Midbrain (tissue), 1 donor: ENCODE measurements at places on chromosomes 11 and 22.

DNA sequence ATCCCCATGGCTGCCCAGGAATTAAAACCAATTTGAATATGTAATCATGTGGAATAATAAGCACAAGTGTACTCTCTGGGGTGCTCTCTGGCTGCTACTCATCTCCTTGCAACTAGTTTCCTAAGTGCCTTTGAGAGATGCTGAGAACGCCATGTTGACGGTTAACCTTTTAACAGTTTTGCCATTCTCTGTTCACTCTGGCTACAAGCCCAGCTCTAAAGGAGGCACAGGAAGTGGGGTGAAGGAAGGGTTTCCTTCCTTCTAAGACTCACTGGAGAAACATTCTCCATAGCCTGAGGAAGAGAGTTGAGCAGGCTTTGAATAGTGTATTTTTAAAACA lies 122.0 kb upstream of the ZC3H12C start:
- DNase-seq = peak; percentile 31

- DNase-seq = no peak
Observed at GRCh38 chr11:9887472-9887871, 223.6 kb downstream of the SWAP70 start.

- DNase-seq = no peak
Observed at GRCh38 chr11:113153847-113154246, 160.5 kb upstream of the TTC12 start.

DNA sequence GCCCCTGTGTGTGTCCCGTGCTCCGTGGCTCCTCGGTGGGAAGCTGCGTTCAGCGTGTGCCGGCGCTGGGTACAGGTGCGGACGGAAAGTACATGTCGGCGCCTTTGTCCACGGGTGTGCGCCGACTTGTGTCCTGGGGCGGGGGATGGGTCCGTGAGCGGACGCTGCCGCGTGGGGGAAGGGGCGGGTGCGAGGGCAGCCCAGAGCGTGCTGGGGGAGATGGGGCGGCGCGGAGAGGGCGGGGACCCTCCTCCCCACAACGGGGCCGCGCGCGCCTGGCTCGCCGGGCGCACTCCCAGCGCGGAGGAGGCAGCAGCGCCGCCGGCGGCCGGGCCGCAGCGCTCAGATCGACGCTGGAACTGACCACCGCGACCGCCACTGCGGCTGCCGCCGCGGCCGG lies 33.6 kb upstream of the RELT start:
- DNase-seq = peak; percentile 28

DNA sequence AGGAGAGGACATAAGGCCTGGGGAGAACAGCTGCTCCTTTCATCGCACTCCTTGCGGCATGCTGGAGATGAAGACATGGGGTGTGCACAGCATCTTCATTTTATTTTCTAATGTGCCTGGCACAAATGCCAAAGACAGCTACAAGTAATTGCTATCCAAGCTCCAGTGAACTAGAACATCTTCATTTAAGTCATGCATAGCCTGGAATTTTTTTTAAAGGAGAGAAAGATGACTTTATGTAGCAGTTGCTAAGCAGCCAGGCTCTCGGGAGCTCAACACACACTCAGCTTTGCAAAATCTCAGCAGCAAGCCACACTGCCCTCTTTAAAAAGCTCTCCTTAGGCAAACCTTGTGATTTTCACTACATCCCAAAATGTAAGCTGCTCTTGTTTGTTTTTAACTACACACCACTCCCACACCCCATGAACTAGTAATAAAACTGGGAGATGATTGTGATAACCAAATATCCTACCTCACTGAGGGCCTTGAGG lies 164.5 kb upstream of the POU2AF2 start:
- DNase-seq = peak; percentile 8

DNA sequence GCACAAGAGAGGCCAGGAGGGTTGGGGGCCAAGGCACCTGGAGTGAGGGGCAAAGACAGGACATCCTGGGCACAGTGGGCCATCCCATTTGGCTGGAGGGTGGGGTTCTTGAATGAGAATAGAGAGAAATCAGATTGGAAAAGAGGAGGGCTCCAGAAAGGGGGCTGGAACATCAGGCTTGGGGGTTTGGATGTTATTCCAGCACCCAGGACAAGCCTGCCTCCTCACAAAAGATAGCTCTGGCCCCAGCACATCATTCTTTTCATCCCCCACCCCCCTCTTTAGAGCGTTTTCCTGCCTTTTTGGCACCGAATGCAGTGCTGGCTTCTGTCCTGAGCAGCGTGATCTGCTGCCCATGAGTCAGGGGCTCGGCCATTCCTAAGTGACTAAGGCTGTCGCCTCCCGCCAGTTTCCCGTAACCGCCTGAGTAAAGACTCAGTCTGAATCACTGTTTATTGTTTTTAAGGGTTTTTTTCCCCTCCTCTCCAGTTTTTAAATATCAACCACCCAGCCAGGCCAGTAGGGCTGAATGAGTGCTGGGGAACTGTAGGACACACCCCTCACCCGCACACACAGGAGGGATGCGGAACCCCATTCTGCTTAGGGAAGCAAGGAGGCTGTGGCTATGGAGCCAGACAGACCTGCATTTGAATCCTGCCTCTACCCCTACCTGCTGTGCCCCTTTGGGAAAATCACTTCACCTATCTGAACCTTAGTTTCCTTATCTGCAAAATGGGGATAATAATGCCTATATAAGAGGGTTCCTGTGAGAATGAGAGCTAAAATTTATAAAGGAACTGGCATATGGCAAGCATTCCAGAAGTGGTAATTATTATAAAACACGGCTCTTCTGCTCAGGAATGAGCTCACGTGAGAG lies 32.4 kb upstream of the NAV2 start:
- peak; percentile 52 for DNase-seq

DNA sequence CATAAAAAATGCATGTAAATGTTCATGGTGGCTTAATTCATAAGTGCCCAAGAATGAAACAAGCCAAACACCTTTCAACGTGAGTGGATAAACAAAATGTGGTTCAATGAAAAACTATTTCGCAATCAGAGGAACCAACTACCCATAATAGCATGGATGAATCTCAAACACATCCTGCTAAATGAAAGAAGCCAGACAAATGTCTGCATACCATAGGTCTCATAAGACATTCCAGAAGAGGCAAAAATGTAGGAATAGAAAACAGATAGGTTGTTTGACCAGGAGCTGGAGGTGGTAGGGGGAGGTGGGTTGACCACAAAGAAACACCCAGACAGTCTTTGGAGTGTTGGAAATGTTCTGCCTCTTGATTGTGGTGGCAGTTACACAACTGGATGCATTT lies 13.2 kb upstream of the OSBPL5 start:
- no peak for DNase-seq

DNA sequence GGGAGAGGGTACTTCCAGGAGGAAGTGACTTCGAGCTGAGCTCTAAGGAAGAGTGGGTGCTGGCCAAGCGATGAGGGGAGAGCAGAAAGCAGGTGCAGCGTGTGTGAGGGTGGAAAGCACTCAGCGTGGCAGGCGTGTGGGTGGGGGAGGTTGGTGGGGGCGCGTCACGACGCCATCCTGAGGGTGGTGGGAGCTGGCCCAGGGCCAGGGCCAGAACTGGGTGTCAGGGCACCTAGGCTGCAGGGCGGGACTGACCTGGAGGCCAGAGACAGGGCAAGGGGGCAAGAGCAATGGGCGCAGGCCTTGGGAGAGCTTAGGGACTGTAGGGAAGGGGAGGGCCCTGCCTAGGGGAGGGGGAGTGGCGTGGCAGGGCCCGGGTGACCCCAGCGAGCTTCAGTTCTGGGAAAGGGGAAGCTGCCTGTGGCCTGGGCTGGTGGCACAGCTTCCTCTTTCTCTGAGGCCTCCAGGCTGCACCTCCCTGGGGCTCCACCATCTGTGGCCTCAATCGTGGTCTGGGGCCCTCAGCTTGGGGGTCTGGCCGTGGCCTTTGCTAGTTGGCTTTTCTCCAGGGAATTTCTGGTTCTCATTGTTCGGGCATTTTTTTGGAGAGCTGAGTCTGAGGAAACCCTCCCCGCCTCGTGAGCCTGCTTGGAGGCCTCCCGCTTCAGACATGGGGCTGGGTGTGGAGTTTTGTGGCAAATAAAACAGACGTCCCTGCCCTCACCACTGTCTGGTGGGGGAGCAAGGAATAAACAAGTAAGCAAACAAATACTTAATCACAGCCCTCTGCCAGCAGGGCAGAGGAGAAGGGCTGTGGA lies 8.9 kb downstream of the RELT start:
- DNase-seq = peak; percentile 24

- peak; percentile 37 for DNase-seq
Observed at GRCh38 chr11:96045622-96046456, 121.9 kb upstream of the MTMR2 start.

GRCh38 chr22:47176026-47176389 lies 413.6 kb downstream of the TBC1D22A start:
- no peak for DNase-seq

DNA sequence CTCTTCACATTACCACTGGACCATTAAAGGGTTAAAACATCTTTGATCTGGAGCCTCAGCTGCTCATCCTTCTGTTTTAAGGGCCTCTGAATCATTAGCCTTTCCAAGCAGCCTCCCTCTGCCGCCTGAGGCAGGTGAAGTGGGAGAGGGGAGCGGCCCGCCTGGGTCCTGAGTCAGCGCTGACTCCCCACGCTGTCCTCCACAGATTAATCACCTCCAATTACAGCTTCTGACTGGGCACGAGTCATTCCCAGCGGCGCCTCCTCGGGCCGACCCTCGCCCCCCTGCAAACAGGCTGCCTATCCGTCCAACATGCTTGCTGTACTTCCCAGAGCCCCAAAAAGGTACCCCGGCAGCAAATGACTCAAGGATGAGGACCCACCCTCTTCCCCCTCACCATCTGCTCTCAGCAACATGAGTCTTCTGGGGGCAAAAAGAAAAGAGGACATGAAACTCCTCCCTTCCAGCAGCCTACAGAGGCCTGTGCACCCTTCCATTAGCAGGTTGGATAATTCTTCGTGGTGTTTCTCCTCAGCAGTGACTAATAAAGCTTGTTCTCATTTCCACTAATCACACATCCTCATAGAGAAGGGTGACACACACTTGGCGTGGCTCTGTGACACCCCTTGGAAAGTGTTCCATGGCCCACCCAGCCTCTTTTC lies 44.3 kb upstream of the JAM3 start:
- no peak for DNase-seq

DNA sequence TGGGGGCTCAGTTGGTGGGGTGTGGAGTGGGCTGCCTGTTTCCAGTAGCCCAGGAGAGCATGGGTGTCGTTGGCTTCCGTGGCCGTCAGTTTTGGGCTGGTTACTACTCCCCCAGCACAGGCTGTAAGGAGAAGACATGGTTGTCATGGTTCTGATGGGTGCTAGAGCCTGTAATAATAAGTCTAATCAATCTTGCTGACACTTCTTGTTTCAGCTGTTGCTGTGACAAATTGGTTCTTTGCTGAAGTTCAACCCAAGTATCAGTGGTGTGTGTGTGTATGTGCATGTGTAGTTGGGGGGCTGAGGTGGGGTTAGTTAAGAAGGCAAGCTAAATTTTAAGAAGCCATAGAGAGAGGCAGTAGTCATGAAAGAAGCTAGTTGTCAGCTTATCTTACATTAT lies 61.3 kb upstream of the DBX1 start:
- DNase-seq = no peak

DNA sequence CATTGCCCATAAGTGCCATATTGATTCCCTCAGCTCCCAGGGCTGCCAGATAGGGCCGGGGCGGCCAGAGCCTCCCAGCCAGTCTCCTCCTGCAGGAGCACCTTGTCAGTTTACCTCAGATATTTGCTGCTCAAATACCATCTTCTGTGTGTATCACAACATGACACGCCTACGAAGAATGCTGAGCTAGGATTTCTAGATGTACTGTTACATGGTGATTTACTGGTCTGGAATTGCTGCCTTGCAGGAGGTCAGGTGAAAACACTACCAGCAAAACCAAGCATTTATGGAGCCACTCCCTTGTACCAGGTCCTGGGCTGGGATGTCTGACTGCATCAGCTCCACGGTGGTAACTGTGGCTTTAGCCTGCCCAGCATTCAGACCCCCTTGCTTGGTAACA lies 11.8 kb downstream of the MICAL3 start:
- DNase-seq = no peak

GRCh38 chr11:66467034-66467659 lies 442 bp downstream of the PELI3 start:
- DNase-seq = no peak

GRCh38 chr11:46537537-46538295 lies 56.1 kb downstream of the AMBRA1 start:
- DNase-seq = peak; percentile 68

DNA sequence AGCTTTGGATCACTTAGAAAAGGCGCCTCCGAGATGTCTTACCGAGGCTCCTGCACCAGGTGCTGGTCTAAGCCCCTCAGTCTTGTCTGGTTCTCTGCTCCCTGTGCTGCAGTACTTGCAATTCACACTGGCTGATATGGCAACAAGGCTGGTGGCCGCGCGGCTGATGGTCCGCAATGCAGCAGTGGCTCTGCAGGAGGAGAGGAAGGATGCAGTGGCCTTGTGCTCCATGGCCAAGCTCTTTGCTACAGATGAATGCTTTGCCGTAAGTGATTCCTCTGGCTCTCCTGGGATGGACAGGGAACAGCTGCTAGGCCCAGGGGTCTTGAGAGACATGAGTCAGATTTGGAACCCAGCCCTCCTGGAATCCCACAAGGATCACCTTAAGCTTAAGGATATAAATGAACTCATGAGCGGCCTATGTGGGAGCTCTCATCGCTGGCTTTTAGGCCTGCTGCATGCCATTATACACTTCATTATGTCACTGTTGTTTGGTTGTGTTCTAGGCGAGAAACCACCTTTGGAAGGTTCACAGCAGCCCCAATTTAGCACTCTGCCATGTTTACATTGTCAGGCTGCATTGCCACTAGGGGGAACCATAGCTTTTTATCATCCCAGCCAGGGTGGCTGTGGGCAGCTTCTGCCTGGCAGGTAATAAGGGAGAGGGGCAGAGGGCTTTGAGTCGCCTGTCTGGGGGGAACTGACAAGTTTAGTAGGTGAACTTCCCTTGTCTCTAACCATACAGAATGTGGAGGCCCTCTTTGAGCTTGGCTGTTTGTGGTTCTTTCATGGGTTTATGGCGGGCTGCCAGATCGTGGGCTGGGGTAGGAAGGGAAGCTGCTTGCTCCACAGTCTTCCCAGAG lies 8.5 kb downstream of the ACAD8 start:
- DNase-seq = no peak

- no peak for DNase-seq
Observed at GRCh38 chr11:62604460-62605120, 2.9 kb upstream of the MTA2 start.

DNA sequence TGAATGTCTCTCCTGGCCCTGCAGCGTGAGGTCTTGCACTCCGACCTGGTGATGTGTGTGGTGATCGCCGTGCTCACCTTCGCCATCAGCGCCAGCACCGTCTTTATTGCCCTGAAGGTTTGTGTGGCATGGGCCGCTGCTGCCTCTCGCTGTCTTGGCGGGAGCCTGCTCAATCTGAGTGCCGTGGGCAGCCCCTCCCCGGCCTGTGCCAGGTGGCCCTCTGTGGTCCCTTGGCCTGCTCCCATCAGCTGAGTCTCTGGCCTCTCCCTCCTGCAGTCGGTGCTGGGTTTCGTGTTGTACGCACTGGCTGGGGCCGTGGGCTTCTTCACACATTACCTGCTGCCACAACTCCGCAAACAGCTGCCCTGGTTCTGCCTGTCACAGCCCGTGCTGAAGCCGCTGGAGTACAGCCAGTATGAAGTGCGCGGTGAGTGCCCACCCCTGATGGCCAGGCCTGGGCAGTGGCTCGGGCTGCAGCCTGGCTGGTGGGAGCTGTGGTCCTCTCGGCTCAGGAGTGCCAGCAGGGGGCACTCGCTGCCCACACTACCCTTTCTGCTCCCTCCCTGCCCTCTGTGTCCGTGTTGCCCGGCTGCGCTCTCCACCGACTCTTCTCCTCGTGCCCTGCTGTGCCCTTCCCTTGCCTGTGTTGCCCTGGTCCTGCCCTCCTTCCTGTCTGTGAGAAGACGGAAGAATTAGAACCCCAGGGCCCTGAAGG lies 10.2 kb downstream of the PCNX3 start:
- peak; percentile 66 for DNase-seq

GRCh38 chr11:100689141-100689540 lies 2.1 kb downstream of the ARHGAP42 start:
- DNase-seq = no peak
